C1 segment of cervical spinal cord (tissue), 14 donors: ENCODE measurements at places on chromosomes 12 and 14.

DNA sequence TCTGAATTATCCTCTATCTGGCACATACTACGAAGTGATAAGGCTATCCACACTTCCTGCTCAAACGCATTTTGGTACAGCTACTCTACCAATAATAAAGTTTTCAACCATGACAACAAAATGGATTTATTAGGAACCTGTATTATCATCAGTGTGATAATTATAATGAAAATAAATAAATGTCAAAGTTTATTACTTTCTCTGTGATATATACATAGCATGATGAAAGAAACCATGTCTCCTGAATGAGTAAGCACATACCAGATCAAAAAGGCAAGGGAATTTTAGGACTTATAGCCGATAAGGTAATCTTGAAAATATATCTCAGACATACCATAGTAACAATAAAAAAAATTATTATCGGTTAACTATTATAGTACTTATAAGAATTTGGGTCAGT, 61.1 kb downstream of the CPNE8 start:
- no peak for DNase-seq

DNA sequence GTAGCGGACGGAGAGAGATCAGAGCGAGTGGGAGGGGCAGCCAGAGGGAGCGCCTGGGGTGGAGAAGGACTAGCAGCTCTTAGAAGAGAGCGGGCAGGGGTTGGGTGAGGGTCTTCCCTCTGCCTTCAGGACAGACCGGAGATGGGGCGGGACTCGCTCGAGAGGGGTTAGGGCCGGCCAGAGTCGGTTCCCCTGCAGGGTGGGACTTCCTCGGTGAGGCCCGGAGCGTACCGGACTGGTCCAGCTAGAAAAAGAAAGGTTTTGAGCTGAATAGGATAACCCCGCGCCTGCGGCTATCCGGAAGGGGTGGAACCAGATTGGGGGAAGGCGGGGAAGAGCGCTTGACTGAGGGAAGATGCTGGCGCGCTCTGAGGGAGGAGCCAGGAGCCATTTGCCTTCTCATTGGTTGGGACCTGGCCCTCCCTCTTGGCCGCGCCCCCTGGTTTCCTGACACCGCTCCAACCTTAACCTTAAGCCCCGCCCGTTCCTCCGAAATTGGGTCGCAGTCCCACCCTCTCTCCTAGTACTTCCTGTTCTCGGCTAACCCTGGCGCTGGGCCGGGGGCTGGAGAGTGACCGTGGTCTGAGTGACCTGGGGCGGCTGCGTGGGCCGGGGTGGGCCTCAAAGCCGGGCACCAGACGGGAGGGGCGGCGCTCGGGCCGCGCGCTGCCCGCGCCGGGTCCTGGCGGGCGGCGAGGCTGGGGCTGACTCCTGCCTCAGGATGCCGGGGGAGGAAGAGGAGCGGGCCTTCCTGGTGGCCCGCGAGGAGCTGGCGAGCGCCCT, at the start of gene RNF31:
Gene RNF31, plus strand, starts transcription at position 521 of the 783 bp plus-strand sequence. Its CDS starts 201 bp downstream, at position 722.
- DNase-seq, result peak; percentile 92

DNA sequence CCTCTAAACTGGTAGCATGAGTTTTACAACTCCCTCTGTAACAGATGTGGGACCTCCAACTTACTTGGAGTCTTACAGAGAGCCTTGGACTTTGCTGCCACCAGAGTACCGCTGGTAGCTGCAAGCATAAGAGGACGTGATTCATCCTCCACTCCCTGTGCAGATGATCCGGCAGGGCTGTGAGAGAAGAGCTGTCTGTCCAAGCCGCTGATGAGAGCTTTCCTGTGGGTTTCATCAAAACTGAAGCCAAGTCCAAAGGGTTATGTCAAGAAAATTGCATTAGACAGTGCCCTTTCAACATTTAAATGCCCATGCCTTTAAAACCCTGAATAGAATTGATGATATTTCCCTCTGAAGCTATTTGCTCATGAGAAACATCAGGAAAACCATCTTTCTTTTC, 85.8 kb downstream of the LLPH start:
- DNase-seq, result no peak

GRCh38 chr12:112183141-112184021, 58.0 kb downstream of the TRAFD1 start:
- DNase-seq, result no peak

GRCh38 chr12:121181181-121181580, 28.7 kb upstream of the P2RX4 start:
- DNase-seq, result no peak

DNA sequence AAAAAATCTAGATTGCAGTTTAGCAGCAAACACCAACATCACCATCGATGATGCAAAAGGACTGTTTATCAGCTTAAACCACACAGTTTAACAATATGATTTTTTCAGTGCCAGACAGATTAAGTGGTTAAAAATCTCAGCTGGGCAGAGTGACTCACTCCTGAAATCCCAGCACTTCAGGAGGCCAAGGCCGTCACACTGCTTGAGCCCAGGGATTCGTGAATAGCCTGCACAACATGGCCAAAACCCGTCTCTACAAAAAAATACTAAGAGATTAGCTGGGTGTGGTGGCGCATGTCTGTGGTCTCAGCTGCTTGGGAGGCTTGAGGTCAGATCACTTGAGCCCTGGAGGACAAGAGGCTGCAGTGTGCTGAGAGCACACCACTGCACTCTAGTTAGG, 8.9 kb downstream of the RSRC2 start:
- DNase-seq, result no peak

GRCh38 chr12:29611906-29612305, 114.4 kb upstream of the OVCH1 start:
- DNase-seq, result no peak

- no peak for DNase-seq
Measured at GRCh38 chr12:111444314-111444924, 38.7 kb downstream of the SH2B3 start.

GRCh38 chr14:20409226-20409625, 4.1 kb downstream of the TEP1 start:
- DNase-seq, result no peak

DNA sequence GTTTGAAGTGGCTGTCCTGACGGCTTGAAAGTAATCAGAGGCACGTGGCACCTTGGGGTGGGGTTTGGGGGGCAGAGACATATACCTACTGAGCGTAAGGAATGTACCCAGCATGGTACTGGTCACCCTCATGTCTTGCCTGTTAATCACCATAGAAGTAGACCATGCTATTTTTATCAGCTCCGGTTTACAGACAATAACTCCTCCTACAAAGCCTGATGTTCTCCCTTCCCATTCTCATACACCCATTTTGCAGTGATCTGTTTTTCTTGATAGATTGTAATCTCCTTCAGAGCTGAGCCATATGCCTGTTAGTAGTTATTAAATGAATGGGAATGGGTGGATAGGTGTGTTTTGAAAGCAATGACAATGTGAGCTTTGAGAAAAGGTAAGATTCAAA, 10.5 kb downstream of the EVL start:
- no peak for DNase-seq

GRCh38 chr14:36805131-36805559, 143.5 kb downstream of the PAX9 start:
- no peak for DNase-seq

DNA sequence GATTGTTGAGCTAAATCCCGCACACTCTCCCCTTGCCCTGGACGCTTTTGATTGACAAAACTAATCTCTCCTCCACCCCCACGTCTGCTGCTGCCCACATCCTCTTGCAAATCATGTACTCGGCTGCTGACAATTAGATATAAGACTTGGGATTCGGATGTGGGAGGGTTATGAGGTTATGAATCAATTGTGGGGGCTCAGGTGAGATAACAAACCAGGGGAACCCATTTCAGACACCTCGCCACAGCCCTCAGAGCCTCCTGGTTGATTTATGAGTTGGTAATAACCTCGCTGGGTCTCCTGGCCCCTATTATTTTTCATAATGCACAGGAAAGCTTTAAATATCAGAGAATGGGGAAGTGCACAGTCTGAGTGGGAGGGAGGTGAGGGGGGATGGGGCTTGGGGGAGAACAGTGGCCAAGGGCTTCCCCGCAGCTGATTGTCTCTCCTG, 449.9 kb downstream of the DPF3 start:
- no peak for DNase-seq

DNA sequence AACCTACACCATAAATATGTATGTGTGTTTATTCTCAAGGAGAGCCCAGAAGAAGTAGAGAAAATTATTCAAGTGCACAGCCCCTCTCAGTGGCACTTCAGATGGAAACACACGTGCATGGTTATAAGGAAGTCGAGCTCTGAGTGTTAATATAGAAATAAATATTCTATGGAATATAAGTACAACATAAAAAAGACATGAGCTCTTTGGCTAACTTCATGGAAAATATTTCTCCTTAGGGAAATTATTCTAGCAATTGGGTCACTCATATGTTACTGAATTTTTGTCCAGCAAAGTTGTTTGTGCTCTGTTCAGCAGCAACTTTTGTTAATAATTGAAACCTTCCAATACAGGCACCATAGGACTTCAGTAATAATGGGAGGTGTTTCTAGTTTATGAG, 939.0 kb downstream of the LRFN5 start:
- DNase-seq, result no peak

DNA sequence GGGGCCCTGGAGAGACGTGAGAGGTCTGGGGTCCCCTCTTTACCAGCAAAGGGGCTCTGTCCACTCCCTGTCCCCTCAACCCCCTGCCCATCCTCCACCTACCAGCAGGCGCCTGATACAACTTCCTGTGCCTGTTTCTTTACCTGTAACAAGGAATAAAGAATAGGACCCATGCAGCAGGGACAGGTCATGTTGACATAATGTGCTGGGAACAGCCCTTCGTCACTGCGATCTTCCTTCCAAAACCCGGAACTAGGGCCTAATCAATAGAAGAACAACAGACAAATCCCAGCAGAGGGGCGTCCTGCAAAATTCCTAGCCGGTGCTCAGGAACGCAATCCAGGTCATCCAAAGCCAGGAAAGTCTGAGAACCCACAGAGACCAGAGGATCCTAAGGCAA, 32.1 kb downstream of the SCARB1 start:
- no peak for DNase-seq

- DNase-seq, result peak; percentile 52
Measured at GRCh38 chr12:4272424-4273272, 914 bp upstream of the CCND2 start.

- peak; percentile 90 for DNase-seq
Measured at GRCh38 chr14:75147423-75148071, 20.7 kb upstream of the NEK9 start.

DNA sequence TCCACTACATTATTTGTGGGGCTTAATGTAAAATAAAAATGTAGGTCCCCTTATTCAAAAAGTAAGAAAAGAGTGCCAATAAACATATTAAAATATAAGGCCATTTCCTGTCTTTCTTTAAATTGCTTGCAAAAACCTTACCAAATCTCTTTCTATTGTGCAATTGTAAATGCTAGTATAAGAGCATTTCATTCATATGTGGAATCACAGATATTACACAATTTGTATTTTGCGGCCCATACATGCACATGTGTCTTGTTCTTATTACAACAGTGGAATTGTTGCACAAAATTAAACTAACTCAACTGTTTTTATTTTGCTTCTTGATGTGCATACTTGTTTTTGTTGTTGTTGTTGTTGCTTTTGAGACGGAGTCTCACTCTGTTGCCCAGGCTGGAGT, 20.1 kb upstream of the CRADD start:
- DNase-seq, result no peak

GRCh38 chr12:23662966-23663365, 286.5 kb downstream of the SOX5 start:
- no peak for DNase-seq

DNA sequence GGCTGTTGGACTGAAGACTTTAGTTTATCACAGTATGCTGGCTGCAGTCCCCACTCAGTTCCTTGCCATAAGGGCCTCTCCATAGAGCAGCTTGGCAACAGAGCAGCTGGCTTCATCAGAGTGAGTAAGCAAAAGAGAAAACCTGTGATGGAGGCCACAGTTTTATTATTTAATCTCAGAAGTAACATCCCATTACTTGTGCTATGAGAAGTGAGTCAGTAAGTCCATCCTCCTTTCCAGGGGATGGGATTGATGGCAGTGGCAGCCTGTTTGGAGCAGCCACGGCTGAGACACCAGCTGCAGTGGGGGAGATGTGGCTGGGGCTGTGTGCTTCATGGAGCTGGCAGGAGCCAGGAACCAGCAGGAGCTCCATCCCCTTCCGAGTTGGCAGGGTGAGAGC, 138.5 kb upstream of the SRRM4 start:
- no peak for DNase-seq

DNA sequence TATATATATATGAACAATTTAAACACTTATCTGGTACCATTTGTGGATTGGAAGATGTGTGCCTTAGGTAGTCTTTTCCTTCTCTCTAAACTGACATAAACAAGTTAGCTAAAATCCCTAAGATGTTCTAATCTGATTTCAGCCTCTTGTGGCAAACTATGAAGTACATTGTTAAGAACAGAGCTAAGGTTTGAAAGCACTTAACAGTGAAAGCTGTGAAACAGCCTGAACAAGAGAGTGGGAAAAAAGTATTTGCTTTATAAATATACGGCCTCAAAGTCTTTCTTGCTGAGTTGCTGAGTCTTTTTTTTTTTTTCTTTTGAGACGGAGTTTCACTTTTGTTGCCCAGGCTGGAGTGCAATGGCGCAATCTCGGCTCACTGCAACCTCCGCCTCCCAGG, 53.7 kb upstream of the PELI2 start:
- no peak for DNase-seq

- DNase-seq, result no peak
Measured at GRCh38 chr12:105332925-105333324, 2.4 kb downstream of the C12orf75 start.

- no peak for DNase-seq
Measured at GRCh38 chr12:19994968-19995367, 373.4 kb upstream of the PDE3A start.

DNA sequence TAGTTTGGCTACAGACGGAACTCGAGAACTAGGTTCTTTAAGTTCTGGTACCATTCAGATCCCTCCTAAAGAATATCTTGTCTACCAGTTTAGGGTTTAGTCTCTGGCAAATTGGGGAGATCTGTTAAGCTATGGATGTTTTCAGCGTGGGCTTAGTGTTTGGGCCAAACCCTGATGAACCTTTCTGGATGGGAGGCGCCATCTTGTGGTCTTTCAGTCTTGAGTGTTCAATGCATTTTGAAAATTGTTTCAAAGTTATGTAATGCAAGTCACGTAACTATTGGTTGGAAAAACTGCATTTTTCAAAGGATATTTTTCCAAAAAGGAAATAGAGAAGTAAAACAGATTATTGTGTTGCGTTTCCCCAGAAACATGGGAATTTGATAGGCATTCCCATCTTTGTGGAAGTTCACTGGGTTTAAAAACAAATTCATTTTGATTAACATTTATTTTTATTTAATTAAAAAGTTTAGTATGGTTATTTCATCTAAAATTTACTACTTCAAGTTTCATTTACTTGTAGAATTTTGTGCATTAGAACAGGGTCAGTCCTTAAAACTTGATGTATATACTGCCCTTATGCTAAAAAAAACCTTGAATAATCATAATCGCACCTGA, 169.0 kb downstream of the PRIMA1 start:
- DNase-seq, result no peak

- no peak for DNase-seq
Measured at GRCh38 chr12:24012528-24012927, 63.1 kb upstream of the SOX5 start.

- DNase-seq, result no peak
Measured at GRCh38 chr14:51432302-51432948, 192.4 kb downstream of the TMX1 start.

- no peak for DNase-seq
Measured at GRCh38 chr12:108033090-108033489, 96.0 kb upstream of the WSCD2 start.
